Thoracic aorta (tissue), 2 donors: ENCODE measurements at places on chromosomes 1 and 21. TPM values are rescaled to one million over a fixed set of nuclear protein-coding genes. Genes with fewer than 3 reads are reported as not detected.
A peak's percentile ranks its signal among the peaks of the same experiment; 100 is the strongest.

GRCh38 chr1:75305061-75305460 is 170.9 kb downstream of the LHX8 start:
- no peak for DNase-seq

DNA sequence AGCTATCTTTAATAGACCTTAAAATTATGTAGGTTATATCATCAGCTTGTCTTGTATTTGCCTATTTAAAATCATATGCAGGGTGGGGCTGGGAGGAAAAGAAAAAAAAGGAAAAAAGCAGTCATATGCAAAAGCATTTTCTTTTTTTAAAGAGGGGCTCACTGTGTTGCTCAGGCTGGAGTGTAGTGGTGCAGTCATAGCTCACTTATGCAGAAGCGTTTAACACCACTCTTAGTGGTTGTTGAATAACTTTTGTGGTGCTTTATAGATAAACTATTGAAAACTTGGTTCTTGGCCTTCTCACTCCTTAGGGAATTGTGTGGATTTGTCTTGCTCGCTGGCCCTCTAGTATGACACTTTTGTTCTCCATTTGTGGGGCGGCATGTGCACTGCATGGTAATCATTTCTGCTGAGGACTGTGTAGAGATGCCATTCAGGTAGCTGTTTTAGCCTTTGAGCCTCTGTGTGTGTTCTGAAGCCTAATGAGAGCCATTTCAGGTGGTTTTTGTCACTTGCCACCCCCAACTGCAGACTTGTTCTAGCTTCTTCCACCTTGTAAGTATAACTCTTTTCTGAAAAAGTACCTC is 77.8 kb downstream of the KIF1B start:
- DNase-seq, result no peak

GRCh38 chr1:168918860-168919741 is 187.4 kb upstream of the ATP1B1 start:
- DNase-seq, result no peak

- DNase-seq, result no peak
Observed at GRCh38 chr1:173527151-173527826, 50.2 kb downstream of the PRDX6 start.

- DNase-seq, result no peak
Observed at GRCh38 chr1:244662599-244662998, 9.7 kb downstream of the DESI2 start.

DNA sequence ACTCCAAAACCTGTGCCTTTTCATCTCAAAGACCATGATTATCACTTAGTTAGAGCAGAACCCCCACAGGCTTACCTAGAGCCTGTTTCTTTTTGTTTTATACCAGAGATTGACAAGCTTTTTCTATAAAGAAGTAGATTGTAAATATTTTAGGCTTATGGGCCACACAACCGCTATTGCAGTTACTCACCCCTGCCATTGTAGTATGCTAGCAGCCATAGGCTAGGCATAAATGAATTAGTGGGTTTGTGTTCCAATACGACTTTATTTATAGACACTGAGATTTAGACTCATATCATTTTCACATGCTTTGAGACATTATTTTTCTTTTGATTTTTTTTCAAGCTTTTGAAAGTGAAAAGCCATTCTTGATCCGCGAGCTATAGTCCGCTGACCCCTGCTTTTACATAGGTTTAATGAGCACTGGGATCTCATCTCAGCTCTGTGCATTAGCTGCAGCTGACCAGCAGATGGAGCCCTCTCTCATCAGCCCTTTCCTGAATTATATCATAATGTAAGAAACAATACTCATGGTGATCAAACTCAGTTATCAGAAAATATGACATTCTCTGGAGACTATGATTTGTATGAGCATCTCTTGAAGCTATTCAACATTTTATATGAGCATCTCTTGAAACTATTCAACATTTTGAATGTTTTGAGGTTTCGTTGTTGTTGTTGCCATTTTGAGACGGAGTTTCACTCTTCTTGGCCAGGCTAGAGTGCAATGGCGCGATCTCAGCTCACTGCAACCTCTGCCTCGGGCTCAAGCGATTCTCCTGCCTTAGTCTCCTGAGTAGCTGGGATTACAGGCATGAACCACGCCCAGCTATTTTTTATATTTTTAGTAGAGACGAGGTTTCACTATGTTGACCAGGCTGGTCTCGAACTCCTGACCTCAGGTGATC is 111.9 kb upstream of the L1TD1 start:
- no peak for DNase-seq

DNA sequence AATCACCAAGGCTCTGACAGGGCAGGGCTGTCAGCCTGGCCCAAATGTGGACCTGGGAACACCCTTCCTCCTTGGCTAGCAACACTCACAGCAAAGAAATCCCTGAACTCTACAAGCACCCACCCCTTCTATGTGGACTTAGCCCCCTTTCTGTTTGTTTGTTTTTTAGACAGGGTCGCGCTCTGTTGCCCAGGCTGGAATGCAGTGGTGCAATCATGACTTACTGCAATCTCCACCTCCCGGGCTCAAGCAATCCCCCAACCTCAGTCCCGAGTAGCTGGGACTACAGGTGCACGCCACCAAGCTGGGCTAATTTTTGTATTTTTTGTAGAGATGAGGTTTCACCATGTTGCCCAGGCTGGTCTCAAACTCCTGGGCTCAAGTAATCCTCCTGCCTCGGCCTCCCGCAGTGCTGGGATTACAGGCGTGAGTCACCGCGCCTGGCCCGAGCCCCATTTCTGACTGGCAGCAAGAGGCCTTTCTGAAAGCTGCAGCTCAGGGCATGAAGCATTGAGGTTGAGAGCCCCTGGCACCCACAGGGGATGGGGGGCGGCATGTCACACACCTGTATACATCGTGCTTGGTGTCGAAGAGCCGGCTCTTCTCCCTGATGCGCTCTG is 16.2 kb downstream of the RIPK4 start:
- DNase-seq, result no peak

- DNase-seq, result no peak
Observed at GRCh38 chr1:14915356-14916054, 238.0 kb upstream of the TMEM51 start.

DNA sequence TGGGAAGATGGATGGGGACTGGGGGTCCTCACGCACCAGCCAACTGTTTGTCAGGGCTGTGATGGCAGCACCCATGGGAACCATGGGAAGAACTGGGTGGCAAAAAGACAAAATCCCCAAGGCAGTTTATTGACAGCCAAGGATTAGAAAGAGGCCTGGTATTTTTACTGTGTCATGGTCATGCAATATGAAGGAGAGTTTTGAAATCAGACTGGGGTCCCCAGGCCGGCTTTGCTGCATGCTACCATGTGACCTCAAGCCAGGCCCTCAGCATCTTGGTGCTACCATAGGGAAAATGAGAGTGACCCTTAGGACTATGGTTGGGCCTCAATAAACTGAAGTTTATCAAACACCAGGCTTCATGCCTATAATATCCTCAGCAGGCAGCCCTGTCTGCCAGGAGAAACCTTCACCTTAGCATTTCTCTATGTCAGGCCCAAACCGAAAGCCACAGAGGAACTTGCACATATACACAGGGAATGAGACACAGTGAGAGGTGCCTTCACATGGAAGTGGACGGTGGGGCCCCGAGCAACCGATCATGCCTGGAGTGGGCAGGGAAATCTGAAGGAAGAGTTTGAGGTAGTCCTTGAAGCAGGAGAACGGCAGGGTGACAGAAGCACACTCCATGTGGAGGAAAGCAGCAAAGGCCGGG is 203.2 kb downstream of the HIVEP3 start:
- DNase-seq, result no peak

GRCh38 chr1:48547561-48548220 is 75.7 kb upstream of the SPATA6 start:
- DNase-seq, result no peak

DNA sequence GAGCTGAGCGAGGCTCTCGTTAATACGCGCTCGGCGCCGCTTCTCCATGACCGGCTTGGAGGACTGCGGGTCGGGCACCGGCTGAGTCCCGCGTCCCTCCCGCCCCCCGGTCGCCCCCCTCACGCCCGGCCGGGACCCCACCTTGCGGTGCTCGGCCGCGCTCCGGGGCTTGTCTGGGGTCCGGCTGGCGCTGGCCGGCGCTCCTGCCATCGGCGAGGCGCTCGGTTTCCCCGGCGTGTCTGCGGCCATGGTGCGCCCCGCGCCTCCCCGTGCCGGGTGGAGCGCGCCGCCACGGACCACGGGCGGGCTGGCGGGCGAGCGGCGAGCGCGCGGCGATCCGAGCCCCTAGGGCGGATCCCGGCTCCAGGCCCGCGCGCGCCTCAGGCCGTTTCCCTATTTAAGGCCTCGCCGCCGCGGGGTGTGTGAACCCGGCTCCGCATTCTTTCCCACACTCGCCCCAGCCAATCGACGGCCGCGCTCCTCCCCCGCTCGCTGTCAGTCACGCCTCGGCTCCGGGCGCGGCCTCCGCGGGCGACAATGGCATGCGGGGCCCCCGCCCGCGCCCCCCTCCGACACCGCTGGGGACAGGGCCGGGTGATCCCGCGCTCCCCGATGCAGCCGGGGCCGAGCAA is at the start of gene HES4:
Gene HES4 (minus strand): TSS at position 373 of the 632 bp plus-strand sequence. CDS start 124 bp downstream, at position 249.
- DNase-seq, result peak; percentile 81

GRCh38 chr1:17089506-17089905 is 29.7 kb downstream of the PADI2 start:
- DNase-seq, result no peak

DNA sequence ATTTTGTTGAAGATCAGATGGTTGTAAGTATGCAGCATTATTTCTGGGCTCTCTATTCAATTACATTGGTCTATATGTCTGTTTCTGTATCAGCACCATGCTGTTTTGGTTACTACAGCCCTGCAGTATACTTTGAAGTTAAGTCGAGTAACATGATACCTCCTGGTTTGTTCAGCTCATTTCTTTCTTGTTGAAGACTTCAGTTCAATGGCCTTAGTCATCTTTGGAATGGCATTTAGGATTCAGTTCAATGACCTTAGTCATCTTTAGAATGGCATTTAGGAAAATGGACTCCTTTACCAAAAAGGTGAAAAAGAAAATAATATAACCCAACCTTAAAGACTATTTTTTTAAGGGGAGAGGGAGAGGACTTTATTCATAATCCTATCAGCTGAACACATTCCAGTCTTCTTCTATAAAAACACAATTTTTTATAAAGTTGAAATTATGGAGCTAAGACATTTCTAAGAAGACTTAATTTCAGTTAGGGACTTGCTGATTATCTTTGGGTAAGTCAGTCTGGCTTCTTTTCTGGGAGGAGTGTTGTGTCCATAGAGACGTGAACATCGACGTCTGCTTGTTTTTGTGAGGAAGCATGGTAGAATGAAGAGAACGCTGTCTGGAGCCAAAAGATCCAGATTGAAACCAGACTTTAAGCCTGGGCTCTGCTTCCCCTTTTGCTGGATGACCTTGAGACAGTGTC is 48.3 kb downstream of the DDR2 start:
- DNase-seq, result no peak

Gene AADACL4
- total RNA-seq, result not detected

Gene FGR
- total RNA-seq, result 21.5 TPM

Gene LRRC8C
- total RNA-seq, result 15.2 TPM

Gene CYP4A11
- total RNA-seq, result not detected

Gene CFHR4
- total RNA-seq, result not detected

Gene SERINC2
- 7.6 TPM for total RNA-seq

Gene TFAP2E
- not detected for total RNA-seq
